NCI-H748 treated with DMSO at 0.1 percent for 48 hours (cell line): ENCODE measurements at places on chromosomes 2 and 18.

DNA sequence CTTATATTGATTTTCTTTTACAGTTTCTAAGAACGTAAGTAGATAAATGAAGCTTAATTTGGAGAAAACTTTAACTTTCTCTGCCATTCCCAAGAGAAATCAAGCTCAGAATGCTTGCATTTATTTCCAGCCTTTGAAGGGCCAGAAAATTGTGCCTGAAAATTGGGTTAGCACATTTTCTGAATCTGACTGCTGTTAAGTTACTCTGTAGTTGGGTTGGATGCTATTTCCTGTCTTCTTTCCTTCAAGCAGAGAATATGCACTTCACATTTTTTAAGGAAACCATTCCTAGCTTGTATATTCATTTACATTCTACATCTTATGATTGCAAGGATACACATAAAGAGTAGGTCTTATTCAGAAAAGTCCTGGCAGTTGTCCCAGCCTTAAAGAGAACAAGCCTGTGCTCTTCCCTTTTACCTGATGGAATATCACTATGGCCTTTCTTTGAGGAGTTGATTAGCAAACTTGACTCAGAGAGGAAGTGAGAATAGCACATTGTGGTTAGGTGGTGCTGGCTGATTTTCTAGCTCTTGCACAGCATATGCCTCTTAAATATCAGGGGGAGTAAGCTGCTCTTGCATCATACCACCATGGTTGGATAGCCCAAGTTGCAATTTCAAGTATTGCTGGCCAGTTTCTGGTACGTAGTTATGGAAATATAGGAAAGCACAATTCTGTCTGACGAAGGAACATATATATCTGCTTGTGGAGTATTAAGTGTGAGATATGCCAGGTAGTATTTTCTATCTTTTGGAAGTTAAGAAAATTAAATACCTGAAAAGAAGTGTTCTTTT is 133.7 kb downstream of the COMMD1 start:
- no peak for DNase-seq

- no peak for DNase-seq
Observed at GRCh38 chr2:53362934-53363333, 404.7 kb upstream of the CHAC2 start.

DNA sequence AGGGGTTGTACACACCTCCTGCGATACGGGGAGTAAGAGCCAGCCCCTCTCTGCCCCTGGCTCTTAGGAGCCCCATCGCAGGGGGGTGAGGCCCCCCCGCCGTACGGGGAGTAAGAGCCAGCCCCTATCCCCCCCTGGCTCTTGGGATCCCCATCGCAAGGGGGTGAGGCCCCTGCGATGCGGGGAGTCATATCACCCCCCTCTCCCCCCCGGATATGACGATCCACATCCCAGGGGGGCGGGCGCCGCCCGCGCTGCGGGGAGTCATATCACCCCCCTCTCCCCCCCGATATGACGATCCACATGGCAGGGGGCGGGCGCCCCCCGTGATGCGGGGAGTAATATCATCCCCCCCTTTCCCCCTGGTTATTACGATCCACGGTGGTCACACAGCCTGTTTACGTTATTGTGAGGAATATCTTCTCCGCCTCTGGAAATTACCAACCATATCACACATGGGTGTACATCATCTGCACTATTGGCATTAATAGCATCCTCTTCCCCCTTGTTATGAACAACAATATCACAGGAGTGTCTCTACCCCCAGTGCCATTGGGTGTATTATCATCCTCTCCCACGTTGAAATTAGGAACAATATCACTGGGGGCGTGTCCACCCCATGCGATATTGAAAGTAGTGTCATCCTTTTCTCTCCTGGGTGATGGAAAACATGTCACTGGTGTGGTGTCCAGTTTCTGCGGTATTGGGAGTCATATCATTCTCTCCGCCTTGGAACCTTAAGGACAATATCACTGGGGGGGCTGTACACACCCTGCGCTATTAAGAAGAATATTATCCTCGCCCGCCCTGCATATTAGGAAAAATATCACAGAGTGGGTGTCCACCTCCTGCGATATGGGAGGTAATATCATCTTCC is 24.7 kb upstream of the NAGK start:
- DNase-seq, result no peak

DNA sequence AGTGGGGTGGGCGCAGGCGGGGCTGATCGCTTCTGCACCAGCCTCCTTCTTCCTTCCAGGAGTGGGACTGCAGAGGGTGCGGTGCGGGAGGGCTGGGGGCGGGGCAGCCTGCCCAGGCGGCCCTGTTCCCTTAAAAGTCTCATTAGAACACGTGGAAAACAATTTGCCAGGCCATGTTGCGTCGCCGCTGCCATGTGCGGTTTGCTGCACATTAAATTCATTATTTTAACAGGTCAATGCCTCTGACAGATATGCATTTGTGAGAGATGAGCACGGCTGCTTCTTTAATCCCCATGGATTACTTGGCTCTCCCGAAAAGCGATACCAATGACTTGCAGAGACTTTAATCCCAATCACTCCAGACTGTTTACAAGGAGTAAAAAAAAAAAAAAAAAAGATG is 139.0 kb downstream of the CELF4 start:
- DNase-seq, result no peak

GRCh38 chr2:172806996-172807395 is 71.4 kb downstream of the RAPGEF4 start:
- no peak for DNase-seq

DNA sequence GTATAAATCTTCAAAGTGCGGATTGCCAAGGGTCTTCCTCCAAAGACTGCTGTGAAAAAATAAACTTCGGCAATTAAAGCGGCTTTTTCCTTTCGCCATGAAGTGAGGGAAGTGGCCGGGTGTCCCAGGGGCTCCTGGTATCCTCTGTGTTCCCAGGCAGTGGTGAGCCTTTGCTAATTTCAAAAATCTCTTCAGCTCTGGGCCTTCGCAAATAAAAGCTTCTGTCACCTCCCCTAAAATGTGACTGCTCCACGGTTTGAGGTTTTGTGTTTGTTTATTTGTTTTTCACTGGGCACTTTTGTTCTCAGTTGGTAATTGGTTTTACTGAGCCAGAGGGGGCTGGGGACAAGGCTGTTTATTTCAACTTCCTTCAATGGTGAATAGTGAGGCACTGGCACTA is 270.1 kb upstream of the POU3F3 start:
- no peak for DNase-seq

GRCh38 chr2:76281156-76281841 is 570.6 kb upstream of the GCFC2 start:
- no peak for DNase-seq

DNA sequence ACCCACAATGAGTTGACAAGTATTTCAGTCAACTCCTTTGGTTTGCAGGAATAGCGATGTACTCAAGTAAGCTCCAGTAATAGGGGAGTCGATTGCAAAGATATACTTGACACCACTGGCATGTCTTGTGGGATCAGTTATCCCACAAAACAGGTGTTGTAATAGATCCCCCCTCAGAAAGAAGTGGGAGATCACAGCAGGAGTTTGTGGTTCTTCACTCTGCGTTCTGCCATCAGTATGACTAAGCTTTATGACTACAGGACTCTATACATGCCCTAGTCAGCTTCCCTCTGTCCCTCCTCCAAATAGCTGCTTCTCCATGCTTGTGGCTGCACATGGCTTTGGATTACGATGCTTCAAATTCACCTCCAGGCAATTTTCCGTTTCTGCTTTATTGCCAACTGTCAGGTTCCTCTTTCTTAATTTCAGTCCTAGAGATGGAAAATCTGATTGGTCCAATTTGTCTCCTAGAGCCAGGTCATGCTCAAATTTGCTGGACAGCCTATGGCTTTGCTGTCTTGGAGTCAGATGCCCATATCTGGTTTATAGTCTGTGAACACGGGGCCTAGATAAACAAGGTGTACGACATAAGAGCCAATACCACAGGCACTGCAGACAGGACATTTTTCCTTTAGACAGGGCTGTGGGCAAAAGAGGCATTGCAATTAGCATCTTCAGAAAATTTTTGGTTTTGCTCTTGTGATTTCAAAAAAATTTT is 221.7 kb downstream of the PAX3 start:
- DNase-seq, result no peak

GRCh38 chr2:201203916-201204654 is 21.1 kb downstream of the CASP10 start:
- DNase-seq, result no peak

GRCh38 chr2:64402876-64403275 is 51.1 kb upstream of the LGALSL start:
- DNase-seq, result no peak

DNA sequence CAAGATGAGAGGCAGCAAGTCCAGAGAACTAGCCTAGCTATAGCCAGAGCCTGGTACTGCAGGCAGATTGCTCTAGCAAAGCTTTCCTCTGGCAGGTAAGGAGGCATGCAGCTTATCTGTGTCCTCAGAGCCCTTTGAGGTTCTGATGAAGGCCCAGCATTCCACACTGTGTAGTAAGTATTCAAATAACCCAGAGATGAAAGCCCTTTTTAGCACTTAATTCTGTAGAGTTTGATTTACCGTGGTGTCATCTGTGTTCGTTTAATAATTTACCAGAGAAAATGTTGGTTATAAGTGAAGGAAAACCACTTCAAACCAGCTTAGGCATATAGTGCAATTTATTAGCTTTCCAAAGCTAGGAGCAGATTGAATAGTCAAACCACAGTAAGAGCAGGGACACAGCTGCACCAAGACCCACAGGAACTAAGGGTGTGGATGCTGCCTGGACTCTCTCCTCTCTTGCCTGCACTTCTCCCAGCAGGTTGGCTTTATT is 226.6 kb downstream of the BABAM2 start:
- DNase-seq, result no peak

- DNase-seq, result no peak
Observed at GRCh38 chr2:1366546-1367134, 46.6 kb upstream of the TPO start.

- DNase-seq, result no peak
Observed at GRCh38 chr2:37916512-37917082, 8.5 kb upstream of the RMDN2 start.

DNA sequence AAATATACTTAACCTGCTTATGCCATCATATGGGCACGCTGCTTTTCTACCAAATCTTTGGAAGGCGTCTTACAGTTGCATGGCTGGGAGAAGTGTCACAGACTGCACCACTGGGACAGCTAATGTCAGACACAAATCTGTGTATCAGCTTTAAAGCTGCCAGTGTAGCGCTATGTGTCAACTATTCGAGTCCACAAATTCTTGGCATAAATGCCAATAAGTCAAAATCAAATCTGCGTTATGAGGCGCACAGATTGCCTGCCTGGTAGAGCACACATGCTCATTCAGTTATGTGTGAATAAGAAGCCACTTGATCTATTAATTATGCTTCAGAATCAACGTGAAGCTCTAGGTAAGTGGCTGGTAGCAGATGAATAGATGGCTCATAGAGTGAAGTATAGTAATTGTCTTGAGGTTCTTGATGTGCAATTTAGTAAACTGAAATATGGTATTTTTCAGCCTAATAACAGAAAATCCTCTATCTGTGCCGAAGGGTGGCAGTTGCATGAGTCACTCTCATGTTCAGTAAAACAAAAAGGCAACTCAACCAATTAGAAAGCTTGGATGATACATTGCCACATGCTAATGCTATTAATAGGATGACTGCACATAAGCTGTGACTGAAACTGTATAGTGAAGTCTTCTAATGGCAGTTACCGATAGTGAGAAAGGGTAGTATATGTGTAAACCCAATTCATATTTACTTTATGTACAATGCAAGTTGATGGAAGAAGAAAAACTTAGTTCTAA is 52.0 kb downstream of the DCC start:
- no peak for DNase-seq

DNA sequence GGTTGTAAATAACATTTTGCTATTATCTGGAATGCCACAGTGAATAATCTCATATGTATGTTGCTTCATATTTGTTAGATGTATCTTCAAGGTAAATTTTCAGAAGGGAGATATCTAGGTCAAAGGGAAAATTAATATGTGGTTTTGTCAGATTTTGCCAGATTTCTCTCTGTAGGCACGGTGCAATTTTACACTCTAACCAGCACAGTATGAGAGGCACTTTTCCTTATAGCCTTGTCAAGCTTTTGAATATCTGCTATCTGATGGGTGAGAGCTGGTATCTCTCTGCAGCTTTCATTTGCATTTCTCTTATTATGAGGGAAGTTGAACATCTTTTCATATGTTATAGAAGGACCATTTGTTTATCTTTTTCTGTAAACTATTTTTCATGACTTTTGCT is 175.7 kb upstream of the PGAP1 start:
- no peak for DNase-seq

- DNase-seq, result no peak
Observed at GRCh38 chr18:6629635-6630140, 99.8 kb upstream of the ARHGAP28 start.

GRCh38 chr18:60099709-60100108 is 199.9 kb downstream of the PMAIP1 start:
- no peak for DNase-seq

- DNase-seq, result no peak
Observed at GRCh38 chr2:169476459-169476858, 2.8 kb upstream of the BBS5 start.

DNA sequence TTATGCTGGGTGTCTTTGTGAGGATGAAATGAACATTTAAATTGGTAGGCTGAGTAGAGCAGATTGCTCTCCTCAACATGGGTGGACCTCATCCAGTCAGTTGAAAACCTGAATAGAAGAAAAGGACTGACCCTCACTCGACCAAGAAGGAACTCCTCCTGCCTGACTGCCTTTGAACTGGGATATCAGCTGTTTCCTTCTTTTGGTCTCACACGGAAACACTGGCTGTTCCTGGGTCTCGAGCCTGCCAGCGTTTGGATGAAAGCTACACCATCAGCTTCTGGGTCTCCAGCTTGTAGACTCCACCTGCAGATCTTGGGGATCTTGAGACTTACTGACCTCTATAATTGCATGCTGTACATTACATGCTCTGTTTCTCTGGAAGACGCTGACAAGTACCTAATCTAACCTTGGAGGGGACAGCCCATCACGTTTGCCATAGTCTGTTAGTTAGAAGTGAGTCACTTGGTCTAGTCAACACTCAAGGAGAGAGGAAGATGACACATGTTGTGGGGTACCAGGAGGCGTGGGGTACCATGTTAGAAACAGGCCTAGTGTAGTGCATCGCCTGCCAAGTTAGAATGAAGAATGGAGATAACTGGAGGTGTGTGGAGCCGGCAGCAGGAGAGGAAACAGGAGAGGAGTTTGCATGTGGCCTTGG is 267.0 kb downstream of the MREG start:
- no peak for DNase-seq

DNA sequence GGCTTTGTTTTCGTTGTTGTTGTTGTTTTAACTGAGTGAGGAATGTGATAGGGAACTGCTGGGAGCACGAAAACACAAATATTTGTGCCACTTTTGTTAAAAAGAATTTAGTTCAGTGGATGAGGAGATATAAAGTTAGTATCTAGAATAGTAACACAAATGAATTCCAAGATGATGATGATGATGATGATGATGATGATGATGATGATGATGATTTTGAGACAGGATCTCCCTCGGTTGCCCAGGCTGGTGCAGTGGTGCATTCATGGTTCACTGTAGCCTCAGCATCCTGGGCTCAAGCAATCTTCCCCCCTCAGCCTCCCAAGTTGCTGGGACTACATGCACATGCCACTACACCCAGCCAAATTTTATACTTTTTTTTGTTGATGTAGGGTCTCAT is 223.7 kb downstream of the DSEL start:
- DNase-seq, result no peak
